ENCODE measurements at places on chromosomes 4 and X.

GRCh38 chr4:165726831-165727230 is 146.2 kb upstream of the TLL1 start:
- DNase-seq: no peak

DNA sequence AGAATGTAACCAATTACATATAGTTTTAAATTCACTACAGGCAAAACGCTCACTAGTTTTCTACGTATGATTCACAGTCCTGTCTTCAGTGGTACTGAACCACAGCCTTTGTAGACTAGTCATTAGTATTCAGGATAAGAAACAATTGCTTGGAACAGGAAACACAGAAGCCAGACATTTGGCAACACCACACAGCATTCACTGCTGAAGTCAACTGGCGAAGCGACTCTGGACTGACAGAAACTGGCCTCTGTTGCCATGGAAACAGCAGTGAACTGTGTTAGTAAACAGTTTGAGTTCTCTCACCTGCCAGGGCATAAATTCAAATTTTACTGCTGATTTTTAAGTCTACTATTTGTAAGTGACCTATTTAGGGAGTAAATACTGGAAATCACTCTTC is 57.6 kb downstream of the MAPK10 start:
- DNase-seq: no peak

- DNase-seq: no peak
Measured at GRCh38 chr4:8835521-8836365, 35.9 kb downstream of the HMX1 start.

- no peak for DNase-seq
Measured at GRCh38 chrX:104721854-104722253, 155.9 kb downstream of the IL1RAPL2 start.

DNA sequence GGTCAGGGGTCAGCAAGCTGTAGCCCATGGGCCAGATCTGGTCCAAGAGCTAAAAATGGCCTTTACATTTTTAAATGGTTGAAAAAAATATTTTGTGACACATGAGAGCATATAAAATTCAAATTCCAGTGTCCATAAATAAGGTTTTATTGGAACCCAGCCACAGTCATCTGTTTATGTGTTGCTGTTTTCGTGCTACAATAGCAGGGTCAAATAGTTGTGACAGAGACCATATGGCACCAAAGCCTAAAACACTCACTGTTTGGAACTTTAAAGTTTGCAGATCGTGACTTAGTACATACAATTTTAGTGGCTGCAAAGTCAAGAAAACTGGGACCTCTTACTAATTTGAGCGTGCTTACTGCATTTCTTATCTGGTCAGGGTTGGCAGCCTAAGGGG is 29.2 kb downstream of the LAMP2 start:
- DNase-seq: no peak

DNA sequence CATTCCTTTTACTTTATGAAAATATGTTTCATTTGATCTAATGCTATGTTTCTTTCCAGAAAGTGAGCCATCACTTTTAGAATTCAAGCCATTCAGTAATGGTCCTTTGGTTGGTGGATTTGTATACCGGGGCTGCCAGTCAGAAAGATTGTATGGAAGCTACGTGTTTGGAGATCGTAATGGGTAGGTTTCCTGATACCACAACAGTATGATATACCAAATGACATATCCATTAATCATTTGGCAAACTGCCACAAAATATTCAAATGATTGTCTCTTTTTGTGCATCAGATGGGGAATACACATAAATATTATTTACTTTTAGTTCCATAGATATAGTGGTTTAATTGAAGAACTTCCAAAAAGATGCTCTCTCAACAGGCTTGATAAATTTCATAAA is 68.2 kb downstream of the HHIP start:
- DNase-seq: no peak

DNA sequence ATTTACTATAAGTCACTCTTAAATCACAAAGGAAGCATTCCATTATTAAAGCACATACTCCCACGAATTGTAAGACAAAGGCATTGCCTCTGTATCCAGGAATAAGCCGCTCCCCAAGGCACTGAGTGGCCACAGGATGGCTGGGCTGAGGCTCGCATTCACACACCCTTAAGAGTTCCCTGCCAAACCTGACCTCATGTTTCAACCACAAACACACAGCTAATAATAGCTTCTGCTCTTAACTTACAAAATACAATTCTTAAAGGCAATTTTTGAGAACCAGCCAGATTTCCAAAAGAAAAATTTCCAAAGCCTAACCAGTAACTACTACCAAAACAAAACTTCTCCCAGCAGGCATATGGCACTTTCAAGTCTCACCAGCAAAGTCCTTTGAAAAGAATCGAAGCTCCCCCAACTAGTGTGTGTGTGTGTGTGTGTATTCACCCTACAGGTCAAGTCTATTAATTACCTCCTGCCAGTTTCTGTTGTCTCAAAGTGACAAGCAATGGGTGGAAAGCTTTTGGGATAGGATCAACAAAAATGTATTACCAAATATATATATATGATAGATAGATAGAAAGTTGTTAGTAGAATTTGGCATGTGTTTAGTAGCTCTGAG is 36.0 kb downstream of the ARHGAP6 start:
- no peak for DNase-seq

DNA sequence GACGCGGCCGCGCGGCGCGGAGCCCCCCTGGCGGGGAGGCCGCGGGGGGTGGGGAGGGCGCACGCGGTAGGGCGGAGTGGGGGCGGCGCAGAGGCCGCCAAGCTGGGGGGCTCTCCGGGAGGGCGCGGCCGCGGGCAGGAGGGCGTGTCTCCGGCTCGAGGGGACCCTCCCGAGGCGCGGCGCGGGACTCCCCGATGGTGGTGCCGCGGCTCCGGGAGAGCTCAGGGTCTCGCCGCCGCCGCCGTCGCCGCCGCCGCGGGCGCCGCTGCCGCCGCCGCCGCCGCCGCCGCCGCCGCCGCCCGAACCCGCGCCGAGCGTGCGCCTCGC is 165 bp upstream of the PTCHD1 start:
- DNase-seq: no peak

DNA sequence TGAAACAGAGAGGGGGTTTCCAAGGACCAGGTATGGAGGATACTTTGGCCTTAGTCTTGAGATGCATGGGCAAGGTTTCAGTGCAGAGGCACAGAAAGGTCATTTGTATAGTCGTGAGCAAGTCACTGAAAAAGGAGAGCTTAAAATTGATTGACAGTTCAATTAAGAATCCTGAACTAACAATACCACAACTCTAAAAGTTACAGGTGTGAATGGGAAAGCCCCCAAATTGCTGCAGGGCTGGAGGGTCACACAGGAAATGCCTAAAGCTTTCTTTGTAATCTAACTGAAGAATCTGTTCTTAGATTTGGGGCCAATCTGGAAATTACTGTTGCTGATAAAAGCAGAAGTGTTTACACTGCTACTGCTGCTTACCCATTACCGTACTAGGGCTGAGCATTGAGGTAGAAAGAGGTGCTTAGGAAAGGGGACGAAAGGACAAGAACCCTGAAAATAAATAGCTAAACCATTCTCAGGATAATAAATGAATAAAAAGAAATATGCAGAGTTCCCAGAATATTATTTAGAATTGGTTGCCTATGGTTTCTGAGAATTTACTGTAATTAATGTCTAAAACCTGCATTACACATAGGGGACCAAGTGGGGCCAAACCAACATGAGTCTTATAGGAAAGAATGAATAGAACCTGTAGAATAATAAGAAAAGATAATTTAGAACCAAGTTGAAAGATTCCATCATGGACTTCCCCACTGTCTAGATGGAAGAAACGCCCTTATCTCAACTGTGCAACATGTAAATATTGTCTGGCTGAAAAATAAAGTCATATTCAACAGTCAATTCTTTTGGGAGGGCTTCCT is 91.9 kb upstream of the PPP1R2C start:
- no peak for DNase-seq

DNA sequence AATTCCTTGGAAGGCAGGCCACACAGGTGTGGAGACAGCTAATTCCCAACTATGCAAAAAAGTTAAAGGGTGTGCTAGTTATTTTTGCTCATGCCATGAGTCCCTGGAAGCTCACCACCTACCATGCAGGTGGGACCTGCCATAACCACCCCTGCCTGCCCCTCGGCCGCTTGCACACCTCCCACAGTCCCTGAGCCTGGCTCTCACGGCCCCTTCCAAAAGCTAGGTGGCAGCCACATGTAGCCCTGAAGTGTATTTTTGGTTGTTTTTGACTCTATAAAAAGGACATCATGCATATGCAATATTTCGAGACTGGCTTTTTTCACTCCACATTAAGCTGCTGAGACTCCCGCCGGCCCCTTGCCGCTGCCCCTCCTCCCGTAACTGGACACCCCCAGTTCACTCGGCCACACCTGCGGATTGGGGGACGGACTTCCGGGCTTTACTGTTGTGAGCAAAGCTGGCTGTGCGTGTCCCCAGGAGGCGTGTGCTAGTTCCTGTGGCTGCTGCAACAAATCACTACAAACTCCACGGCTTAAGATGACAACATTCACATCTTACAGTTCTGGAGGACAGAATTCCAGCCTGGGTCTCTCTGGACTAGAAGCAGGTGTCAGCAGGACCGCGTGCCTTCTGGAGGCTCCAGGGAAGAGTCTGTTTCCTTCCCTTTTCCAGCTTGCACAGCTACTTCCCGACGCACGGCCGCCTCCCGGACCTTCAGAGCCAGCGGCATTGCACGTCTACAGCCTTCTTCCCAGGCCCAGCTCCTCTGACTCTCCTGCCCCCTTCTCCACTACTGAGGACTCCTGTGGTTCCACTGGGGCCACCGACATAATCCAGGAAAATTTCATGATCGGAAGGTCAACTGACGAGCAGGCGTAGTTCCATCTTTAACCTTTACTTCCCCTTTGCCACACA is 24.8 kb downstream of the ZFYVE28 start:
- no peak for DNase-seq

GRCh38 chr4:69750346-69750745 is 10.1 kb downstream of the SULT1B1 start:
- DNase-seq: no peak

DNA sequence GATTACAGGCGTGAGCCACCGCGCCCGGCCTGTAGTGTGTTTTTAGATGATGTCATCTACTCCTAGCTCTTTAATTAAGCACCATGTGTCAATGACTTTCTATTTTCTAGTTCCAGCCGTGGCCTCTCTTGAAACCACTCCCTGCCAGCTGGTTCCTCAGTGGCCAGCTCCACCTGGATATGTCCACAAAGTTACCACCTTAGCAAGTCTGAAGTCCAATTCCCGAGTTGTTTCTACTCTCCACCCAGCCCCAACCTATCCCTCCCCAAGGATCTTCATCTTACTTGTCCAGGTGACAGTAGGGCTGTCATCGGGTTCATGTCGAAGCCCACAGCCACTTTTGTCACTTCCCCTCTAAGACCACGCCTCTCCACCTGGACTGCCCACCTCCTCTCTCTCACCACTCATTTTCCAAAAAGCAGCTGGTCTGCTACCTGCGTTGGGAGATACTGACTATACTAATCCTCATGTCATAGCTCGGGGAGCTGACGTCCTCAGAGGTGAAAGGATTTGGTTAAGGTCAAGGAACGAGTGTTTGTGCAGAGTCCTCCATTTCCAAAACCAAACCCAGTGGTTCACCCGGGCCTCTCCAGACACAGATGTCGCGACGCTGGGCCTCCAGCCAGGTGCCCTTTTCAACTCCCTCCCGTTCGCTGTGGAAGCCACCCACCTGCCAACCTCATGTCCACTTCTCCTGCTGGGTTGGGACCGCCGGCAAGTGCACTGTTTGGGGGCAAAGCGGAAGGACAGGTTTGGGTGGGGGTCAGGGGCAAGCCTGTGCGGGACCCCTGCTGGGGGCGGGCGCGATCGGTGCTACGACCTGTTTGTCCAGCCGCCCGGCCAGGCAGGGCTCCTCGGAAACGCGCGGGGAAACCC is 704 bp downstream of the FAM3A start:
- DNase-seq: no peak

DNA sequence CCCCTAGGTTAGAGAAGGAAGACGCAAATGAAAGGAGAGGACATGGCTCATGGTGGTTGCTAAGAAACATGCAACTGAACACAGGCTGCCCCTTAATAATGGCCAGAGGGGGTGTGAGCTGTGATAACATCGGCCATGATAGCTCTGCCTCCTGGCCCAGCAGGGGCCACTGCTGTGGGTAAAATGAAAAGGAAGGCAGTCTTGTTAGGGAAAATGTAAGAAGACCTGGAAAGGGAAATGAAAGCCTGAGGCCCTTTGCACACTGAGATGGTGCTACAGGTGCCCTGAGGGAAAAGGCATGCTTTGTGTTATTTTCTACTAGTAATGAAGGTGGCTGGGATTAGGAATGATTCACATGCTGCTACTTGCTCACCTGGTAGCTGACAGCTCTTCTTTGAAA is 123.6 kb upstream of the MID1 start:
- DNase-seq: no peak

- no peak for DNase-seq
Measured at GRCh38 chr4:80196922-80197573, at the start of gene PRDM8. TSS of gene PRDM8 (plus strand) at chr4:80197503. CDS start at chr4:80200081, 2,578 bp downstream.

- DNase-seq: no peak
Measured at GRCh38 chr4:156336511-156336910, 382.8 kb upstream of the CTSO start.

DNA sequence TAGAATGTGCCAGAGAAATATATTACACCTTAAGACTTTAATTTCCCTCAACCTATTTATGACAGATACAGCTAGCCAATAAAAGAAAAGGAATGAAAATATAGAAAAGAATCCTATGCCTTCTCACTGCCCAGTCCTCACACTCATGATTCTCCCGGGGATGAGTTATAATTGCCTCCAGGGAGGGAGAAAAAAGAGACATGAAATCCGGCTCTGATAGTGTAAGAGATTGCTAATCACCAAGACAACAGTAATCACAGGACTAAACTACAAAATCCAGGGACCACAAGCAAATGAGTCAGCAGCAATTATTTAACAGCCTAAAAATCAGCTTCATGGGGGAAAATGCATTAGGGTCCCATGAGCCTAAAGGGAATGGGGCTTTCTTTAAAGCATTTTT is 95.9 kb upstream of the DUSP21 start:
- no peak for DNase-seq

GRCh38 chr4:140267576-140267975 is 105.9 kb upstream of the SCOC start:
- DNase-seq: no peak

DNA sequence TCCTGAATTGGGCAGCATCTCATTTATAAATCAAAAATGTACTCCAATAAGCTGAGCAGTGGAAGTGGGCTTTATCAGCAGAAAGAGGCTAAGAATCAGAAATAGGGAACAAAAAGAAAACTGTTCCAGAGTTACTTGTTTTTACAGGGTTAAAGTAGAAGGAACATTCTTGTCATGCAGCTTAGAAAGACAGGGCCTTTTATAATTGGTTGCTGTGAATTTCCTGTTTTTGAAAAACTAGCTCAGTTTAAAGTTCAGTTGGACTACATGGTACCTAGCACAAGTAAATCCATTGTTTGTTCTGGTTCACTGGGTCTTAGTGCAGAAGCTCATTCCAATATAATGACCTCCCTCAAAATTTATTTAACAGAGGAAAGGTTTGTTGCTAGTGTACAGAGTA is 200.8 kb downstream of the GRIA2 start:
- DNase-seq: no peak

Data from vagina (tissue), 2 donors.